Kasumi-1 (cell line): ENCODE measurements at places on chromosomes 4 and X.
A peak's percentile ranks its signal among the peaks of the same experiment; 100 is the strongest.

GRCh38 chrX:13110433-13111324 lies 66.3 kb upstream of the FAM9C start:
- peak; percentile 4 for DNase-seq

- DNase-seq = no peak
These were observed 139.3 kb downstream of the BMPR1B start for GRCh38 chr4:94897023-94897422.

- no peak for DNase-seq
These were observed 38.6 kb downstream of the PJA1 start for GRCh38 chrX:69126642-69127041.

DNA sequence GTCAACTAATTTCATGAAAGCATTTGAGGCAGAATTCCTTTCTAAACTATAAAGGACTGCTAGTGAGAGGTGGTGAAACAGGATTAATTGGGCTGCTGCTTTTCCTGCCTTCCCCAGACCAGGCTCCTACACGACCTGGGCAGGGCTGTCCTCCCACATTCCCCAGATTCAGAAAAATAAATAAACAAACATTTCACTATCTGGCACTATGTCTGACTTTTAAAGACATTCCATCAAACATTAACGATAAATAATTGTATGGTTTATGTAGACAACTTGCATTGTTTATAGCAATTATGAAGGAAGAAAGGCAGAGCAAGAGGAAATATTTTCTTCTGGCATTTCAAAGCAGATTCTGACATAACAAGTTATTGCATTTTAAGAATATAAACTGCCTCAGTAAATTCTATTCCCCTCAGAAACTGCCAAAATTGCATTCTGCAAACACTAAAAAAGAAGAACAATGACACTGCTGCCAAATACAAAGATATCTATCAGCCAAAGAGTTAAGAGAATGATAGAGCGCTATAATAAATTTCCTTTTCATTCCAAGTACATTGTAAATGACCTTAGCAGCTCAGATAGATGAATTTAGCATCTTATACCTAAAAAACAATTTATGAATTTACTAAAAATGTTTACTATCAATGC lies 214.7 kb upstream of the INTU start:
- no peak for DNase-seq

GRCh38 chr4:40909363-40909876 lies 159.7 kb downstream of the NSUN7 start:
- no peak for DNase-seq

GRCh38 chr4:152304220-152304619 lies 231.7 kb downstream of the FBXW7 start:
- DNase-seq = no peak

DNA sequence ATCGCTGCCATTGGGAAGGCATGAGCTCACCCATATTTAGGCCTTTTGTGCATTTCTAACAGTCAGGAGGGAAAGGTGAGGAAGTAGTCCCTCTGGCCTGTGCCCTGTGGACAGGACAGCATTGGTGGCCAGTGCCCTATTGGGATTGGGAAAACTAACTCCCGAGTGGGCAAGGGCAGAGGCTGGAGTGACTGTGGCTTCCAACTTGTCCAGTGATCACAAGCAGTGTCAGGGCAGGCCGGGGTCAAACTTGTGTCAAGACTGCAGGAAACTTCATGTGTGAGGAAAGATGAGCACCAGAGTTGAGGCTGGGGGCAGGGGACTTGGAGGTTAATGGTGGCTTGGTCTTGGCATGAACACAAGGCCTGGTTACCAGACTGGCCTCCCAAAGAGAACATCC lies 286.2 kb upstream of the FAM47C start:
- no peak for DNase-seq

GRCh38 chr4:74983253-74983635 lies 50.3 kb downstream of the PARM1 start:
- DNase-seq = no peak

- DNase-seq = no peak
These were observed 7.9 kb upstream of the PSAPL1 start for GRCh38 chr4:7442574-7443162.

GRCh38 chr4:23368081-23368697 lies 521.7 kb downstream of the PPARGC1A start:
- DNase-seq = no peak

DNA sequence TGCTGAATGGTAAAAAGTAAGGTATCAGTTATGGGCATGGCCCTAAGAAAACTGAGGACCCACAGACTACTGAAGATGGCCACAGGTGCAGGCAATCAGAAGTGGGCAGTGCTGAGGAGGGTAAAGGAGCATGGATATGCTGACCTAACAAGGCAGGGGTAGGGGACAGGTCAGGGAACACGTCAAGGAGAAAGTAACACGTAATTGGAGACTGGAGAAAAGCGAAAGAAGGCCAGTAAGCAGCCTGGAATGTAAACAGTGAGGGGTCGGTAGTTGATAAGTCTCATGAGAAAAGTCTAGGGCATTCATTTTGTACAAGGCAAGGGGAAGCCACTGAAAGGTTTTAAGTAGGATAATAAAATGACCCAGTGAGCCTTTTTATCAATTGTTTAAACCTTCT lies 153.3 kb downstream of the PRDM5 start:
- DNase-seq = no peak

- no peak for DNase-seq
These were observed 15.0 kb downstream of the ADD1 start for GRCh38 chr4:2858451-2859217.

- peak; percentile 29 for DNase-seq
These were observed 192.9 kb downstream of the ARHGAP10 start for GRCh38 chr4:147924604-147925412.
